ENCODE measurements at places on chromosomes 5 and 9.

DNA sequence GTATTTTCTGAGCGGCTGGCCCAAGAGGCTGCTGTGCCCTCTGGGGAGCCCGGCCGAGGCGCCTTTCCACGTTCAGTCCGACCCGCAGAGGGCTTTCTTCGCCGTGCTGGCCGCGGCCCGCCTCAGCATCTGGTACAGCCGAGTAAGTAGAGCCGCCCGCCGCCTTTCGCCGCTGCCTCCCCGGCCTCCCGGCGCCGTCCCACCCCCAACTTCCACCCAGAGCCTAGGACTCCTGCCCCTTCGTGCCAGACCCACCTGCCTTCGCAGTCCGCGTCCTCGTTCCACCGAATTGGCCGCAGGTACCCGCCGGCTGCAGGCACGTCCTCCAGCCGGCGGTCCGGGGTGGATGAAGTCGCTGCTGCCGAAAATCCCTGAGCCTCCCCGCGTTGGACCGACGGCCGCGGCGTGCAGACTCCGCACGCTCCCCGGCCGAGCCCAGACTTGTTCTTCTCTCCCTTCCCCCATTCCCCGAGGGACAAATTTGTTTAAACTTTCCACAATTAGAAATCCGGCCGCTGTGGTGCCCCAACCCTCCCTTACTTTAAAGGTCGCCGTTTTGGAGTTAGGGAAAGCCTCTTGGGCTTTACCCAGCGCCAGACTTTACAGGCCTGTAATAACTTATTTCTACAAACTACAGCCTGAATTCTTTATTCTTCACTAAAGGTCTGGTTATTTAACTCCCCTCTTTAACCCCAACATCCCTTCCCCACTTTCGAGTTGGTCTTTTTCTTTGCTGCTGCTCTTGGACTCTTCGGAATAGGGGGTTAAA is 589 bp downstream of the RIC1 start:
- peak; percentile 29 for DNase-seq

- no peak for DNase-seq
Measured at GRCh38 chr9:12922224-12922866, 147.5 kb downstream of the LURAP1L start.

- no peak for DNase-seq
Measured at GRCh38 chr5:117701062-117701461, 1126.4 kb upstream of the SEMA6A start.

DNA sequence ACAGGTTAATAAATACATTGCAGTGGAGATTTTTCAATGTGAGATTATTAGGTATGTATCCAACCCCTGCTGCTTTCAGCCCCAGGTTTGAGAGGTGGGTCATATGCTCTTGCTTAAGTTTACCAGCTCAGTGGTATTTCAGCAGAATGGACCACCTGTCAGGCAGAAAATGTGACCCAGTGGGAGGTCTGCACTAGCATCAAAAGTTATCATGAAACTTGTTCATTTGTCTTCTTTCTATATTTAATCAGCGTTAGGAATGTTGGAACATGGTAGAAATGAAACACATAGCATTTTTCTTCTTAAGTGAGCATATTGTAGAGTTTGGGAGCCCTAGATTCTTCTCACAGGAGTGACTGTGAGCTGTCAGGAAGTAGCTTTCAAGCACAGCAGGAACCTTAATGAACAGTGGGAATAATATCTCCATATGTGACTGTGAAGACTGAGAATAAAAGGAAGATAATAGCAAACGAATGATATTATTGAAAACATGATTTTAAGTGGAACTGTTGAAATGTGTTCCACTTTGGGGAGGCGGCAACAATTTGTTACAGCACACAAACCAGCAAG is 596.9 kb upstream of the CDH6 start:
- DNase-seq, result no peak

DNA sequence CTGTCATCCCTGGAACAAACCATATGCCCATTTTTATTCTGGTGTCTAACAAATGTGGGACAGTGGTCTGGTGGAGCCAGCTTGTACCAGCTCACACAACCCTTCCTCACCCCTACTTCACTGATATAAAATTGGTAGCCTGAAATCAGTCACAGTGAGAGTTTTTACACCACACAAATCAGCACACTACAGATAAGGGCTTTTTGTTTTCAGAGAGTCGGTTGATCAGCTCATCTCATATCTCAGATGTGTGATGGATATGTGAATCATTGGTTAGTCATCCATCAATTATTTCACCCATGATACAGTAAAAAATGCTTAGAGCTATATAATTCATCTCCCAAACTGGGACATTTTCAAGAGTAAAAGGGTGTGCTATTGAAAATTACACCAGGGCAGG is 529.2 kb downstream of the EBF1 start:
- no peak for DNase-seq

- no peak for DNase-seq
Measured at GRCh38 chr9:131679261-131680020, 60.4 kb downstream of the RAPGEF1 start.

- no peak for DNase-seq
Measured at GRCh38 chr5:55441107-55441771, 93.5 kb downstream of the PLPP1 start.

- no peak for DNase-seq
Measured at GRCh38 chr9:16867576-16868311, 2.7 kb downstream of the BNC2 start.

DNA sequence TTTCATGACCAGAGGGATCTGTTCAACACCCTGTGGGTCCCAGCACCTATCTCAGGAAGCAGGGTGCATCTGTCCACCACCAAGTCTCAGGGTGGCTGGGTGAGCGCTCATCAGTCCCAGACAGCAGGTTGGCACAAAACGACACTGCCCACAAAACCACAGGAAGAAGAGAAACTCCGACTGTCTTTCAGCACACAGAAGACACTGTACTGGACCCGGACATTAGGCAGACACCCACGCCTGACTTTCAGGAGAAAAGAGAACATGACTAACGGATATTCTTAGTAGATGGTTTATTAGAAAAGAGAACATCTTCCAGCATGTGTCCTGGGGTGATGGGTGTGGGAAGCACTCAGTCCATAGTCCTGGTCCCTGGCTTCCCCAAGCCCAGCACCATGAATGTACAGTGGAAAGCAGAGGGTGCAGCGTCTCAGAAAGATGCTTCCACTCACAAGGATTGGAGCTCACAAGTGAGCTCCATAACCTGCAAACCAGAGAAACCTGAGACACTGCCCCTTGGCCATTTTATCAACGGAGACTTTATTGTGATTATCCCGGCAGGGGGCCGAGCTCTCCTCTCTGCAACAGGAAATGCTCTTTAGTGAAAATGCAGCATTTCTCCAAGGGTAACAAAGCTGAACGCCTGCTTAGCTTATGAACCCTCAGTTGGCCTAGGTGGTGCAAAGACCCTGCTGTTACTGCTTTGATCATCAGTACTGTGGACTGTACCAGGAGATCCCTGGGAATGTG is 35.8 kb upstream of the LCP2 start:
- DNase-seq, result no peak

DNA sequence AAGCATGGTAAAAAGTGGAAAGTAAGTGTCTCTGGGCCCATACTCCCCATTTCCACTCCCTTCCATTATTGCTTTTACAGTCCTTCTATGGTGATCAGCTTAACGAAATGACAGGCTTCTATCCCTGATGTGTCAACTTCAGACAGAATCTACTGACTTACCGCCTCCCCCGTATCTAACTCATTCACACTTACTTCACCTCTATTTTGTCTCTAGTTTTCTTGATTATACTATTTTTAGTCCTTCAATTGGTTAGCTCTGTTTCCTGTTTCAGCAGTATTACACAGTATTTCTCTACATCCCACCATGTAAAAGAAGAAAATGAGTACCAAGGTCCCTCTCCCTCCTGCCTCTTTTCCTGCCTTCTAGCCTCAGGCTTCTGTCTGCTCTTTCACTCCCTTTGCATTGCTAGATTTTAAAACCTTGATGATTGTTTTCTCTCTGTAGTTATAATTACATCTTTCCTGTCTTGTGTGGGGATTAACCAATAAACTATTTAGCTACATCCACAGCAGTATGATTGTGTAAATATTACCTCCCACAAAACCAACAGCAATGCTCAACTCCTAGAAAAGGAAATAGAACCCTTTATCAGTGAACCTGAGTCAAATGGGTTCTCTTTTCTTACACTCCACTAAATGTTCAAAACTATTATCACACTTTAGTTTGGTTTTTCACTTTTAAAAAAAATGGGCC is 53.4 kb downstream of the GNAQ start:
- DNase-seq, result no peak

- DNase-seq, result no peak
Measured at GRCh38 chr5:148343603-148344487, 8.5 kb downstream of the SPINK9 start.

DNA sequence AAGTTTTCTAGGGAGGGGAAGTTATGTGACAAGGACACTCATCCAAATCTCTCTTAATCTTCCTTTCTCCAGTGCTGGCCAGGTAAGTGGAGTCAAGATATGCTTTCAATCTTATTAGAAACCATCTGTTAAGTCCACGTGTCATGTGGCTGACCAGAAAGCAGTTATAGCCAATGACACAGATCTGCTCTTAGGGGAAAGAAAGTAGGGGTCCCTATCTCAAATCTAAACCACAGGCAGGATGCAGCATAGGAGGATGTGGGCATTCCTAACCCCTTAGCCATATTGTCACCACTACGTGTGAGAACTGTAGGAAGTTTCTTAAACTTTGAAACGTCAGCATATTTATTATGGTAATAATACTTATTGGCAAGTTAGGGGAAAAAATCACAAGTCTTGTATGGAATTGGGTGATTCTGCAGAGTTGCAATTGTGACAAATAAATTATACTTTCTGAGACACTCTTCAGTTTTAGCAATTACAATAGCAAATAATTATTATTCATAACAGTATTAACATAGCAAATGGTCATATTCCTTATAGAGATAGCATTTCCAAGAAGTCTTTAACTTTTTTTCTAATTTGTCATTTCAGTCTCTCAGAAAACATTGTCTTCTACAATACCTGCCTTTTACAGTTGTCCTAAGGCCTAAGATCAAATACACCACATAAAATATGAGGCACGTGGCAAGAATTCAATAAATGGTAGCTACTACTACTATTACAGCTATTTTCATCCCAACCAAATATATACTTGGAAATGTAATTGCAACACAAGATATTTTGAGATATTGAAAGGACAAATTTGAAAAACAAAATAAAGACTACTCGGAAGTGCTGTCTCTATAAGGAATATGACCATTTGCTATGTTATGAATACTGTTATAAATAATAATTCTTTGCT is 236.9 kb downstream of the PDE4D start:
- no peak for DNase-seq

- DNase-seq, result no peak
Measured at GRCh38 chr5:166860426-166860825, 1431.0 kb upstream of the WWC1 start.

- DNase-seq, result no peak
Measured at GRCh38 chr5:158635565-158635964, 464.2 kb downstream of the EBF1 start.

DNA sequence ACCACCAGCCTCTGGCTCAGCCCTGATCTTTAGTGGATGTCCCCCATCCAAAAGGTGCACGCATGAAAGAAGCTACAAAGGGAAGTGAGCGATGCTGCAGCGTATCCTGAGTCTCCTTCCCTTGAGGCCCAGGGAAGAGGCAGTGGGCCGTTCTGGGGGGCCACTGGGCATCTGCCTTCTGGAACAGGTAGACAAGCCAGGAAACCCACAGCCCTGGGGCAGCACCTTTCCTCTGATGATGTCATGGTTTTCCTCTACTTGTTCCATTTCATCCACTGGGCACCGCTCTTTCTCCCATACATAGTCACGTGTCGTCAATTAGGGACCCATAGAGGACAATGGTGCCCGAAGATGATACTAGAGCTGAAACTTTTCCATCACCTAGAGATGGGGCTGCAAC is 194.0 kb upstream of the IRX1 start:
- DNase-seq, result no peak

DNA sequence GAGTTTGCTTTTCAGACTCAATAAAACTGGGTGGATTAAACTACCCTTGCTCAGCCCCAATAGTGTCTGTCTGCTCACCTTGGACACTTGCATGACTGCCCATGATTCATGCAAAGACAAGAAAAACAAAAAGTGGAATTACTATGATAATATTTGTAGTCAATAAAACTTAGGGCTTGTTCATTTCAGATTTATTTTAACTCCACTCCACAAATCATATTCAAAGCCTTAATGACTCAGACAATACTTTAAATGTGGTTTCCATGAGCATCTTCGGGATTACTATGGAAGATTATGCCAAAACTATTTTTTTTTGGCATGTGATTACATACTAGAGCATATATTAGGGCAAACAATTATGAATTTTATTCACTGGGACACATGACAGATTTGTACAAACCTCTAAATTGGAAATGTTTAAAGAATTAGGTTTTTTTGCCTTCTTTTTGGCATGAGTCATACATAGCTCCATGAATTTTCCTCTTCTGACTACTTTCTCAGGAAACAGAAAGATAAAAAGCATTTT is 468.9 kb downstream of the ACTL7B start:
- no peak for DNase-seq

GRCh38 chr9:18905883-18906629 is 127.0 kb downstream of the SAXO1 start:
- DNase-seq, result no peak

DNA sequence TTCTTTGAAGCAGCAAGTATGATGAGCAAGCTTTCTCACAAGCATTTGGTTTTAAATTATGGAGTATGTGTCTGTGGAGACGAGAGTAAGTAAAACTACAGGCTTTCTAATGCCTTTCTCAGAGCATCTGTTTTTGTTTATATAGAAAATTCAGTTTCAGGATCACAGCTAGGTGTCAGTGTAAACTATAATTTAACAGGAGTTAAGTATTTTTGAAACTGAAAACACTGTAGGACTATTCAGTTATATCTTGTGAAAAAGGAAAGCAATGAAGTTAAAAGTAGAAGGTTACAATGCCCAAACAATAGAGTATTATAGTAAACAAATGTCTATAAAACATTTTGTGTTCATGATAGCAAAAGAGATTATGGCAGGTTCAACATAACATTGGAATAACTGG is 88.6 kb downstream of the JAK2 start:
- DNase-seq, result no peak

GRCh38 chr5:33272288-33272687 is 168.5 kb upstream of the TARS1 start:
- no peak for DNase-seq

GRCh38 chr5:23316060-23316591 is 191.3 kb upstream of the PRDM9 start:
- DNase-seq, result no peak

DNA sequence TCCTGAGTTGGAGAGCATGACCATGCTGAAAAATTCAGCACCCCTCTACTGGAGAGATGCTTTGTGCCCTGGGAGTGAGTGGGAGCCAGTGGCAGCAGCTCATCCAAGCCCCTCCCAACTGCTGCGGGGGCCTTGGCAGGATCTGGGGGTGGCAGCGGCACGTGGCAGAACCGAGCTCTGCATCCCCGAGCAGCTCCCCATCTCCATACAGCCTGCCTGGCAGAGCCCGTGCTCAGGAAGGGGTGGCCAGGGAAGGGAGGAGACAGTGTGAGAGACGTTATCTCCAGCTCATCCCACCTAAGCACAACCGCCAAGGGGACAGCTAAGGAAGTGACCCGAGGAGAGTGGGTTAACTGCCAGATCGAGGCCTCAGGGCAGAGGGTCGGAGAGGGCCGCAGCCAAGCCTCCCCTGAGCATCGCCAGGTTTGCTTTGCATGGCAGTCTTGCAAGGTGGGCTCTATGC is 17.2 kb upstream of the DPM2 start:
- no peak for DNase-seq

All from T-cell (primary cell).